ENCODE measurements at places on chromosomes 12 and 14. TPM values are rescaled to one million over a fixed set of nuclear protein-coding genes. Genes with fewer than 3 reads are reported as not detected.

GRCh38 chr12:30617346-30618016 is 78.2 kb downstream of the IPO8 start:
- DNase-seq = no peak

GRCh38 chr12:84415946-84416345 is 496.7 kb downstream of the SLC6A15 start:
- DNase-seq = no peak

CLEC1B gene
- total RNA-seq = not detected

- DNase-seq = no peak
Observed at GRCh38 chr12:107223821-107224220, 130.5 kb upstream of the CRY1 start.

LYZ gene
- not detected for total RNA-seq

DNA sequence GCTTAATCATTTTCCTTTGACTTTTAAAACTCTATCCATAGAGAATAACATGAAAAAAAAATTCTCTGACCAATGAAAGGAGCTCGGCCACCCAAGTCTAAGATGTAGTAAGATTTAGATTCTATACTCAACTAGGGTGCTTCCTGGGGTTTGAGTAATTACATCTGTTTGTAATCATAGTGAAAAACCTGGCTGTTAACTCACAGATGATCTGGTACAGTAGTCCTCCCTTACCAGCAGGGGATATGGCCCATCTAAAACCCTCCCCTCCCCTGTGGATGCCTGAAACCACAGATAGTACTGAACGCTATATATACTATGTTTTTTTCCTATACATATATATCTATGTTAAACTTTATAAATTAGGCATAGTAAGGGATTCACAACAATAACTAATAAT is 89.2 kb downstream of the DAAM1 start:
- DNase-seq = no peak

ACOT6 gene
- not detected for total RNA-seq

DNA sequence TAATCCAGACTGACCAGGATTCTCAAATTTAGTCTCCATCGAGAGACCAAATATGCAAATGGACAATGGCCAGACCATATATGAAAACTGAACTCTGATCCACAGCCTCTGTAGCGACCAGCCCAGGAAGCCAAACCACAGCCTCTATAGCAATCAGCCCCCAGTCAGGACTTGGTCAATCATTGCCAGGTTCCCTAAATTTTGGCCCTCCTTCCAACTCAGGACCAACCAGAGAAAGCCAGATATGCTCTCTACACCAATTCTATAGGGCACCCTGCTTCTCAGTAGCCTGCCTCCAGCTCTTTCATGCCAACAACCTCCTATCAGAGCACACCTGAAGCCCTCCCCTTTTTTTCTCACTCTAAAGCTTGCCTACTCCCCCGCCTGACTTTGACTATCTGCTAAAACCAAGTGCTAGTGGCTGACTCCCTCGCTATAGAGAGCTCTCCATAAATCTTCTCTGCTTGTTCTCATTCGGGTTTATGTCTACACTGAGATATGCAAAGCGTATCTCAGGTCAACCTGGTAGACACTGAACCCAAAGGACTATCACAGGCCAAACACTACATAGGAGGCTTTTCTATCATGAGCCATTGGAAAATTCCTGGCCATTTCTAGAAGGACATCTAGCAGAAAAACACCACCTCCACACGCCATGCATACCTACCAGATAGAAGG is 110.5 kb upstream of the FUT8 start:
- DNase-seq = no peak

DNA sequence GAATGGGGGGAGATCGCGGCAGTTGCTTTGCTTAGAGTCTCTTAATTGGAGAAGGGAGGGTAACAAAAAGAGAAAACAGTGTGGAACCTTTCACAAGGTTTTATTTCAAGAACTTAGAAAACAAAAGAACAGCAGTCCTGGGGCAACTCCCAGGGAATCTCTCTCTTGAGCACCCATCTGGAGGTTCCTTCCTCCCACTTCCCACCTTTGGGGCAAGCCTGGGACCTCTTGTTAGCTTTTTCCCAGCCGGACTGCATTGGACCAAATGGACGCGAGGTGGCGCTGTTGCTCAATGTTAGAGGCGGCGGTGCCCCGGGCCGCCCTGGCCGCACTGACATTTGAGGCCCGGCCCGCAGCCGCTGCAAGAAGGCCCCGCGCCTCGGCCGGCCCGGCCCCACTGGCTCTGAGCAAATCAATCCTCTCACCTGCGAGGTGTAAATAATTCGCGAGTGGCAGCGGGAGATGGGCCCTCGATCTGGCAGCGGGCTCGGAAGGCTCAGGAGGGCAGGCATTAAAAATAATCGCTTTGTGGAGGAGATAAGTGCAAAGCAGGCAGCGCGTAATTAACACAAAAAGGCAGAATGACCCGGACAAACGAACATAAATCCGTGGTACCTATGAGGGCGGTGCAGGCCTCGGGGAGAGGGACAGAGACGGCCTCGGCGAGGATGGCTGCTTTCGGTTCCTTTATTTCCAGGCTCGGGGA is 2.8 kb upstream of the HOXC8 start:
- DNase-seq = peak; percentile 95

DNA sequence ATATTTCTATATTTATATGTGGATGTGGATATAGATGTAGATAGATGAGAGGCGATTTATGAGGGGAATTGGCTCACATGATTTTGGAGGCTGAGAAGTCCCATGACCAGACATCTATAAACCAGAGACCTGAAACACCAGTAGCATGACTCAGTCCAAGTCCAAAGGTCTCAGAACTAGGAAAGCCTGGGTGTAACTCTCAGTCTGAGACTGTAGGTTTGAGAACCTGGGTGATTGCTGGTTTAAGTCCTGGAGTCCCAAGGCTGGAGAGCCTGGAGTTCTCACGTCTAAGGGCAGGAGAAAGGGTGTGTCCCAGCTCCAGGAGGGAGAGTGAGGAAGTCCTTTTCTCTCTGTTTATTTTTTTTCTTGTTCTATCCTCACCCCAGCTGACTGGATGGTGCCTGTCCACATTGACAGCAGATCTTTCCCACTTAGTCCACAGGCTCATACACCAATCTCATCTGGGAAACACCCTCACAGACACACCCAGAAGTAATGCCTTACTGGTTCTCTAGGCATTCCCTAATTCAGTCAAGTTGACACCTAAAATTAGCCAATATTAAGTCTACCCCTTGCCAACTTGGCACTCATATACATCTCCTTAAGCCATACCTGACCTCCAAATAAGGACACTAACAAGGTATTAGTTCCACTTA is 45.4 kb downstream of the EMP1 start:
- DNase-seq = no peak

- no peak for DNase-seq
Observed at GRCh38 chr14:93834699-93835371, 46.5 kb upstream of the PRIMA1 start.

DNA sequence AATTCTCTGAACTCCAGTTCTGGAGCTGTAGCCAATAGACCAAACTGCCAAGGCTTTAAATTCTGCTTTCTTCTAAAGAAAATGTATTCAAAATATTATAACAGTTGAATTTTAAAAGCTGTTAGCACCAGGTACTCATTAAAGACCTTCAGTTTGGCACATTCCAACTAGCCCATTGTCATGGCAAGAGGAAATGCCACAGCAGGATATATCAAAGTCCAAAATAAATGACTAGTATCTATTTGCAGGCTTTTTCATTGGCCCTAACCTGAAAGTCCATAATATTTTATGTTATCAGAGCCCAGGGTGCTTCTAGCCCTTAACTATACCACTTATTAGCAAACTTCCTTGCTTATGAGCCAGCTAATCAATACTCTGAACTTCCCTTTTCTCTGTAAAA is 3.1 kb upstream of the RIC8B start:
- no peak for DNase-seq

SYNDIG1L gene
- total RNA-seq = not detected

DNA sequence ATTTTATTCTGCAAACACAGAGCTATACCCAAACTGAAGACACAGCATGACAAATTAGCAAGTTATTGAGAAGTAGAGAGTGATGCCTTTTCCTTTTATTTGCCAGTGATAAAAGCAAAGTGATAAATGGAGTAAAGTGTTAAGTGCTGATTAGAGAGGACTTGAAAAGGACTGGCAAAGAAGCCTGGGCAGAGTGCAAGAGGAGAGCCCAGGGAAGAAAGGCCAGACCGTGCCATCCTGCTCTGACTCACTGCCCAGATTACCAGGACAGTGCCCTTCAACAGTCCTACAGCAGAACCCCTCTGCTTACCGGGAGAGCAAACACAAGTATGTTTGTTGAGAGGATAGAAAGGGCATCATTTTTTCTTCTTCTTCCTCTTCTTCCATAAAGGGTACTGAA is 106.5 kb downstream of the ETV6 start:
- peak; percentile 33 for DNase-seq

GRCh38 chr12:105588106-105588505 is 257.6 kb downstream of the C12orf75 start:
- no peak for DNase-seq

- DNase-seq = no peak
Observed at GRCh38 chr12:68612697-68613096, 2.0 kb downstream of the RAP1B start.

ALDH1L2 gene
- total RNA-seq = 13.4 TPM

NEDD1 gene
- total RNA-seq = 23.8 TPM

GRCh38 chr14:105143451-105144025 is 25.0 kb downstream of the JAG2 start:
- DNase-seq = no peak

DNA sequence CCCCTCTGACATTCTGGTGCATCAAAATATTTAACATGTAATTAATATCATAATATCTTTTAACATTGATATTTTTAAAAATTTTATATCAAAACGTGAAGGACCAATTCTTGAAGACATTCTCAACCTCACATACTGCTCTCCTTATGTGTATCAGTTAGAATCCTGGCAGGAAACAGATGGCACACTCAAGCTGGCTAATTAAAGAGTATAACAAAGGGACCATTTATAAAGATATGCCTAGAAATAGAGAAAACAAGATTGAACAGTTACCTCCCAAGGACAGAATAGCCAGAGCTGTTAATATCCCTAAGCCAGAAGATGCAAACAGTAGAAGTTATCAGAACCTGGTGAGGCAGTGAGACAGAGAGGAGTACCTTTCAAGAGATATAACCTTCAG is 368.7 kb downstream of the NELL2 start:
- DNase-seq = no peak

CLEC6A gene
- total RNA-seq = not detected

All from myocyte (in vitro differentiated cells).